ENCODE measurements at places on chromosomes 3 and 15. TPM values are rescaled to one million over a fixed set of nuclear protein-coding genes. Genes with fewer than 3 reads are reported as not detected.

PSTPIP1 gene
- total RNA-seq, result not detected

GRCh38 chr15:85741021-85741421 is 53.7 kb downstream of the KLHL25 start:
- no peak overlapping the region for H3K4me3 ChIP-seq
- H3K4me1 ChIP-seq, result no peaks in the 10 kb centered on the region
- H3K27me3 ChIP-seq, result no peaks in the 10 kb centered on the region
- no peak overlapping the region for H3K27ac ChIP-seq
- H3K36me3 ChIP-seq, result peaks cover 14% of the 10 kb centered on the region

GRCh38 chr15:99729920-99730319 is 3.3 kb downstream of the LYSMD4 start:
- H3K4me3 ChIP-seq, result no peak overlapping the region
- no peak for DNase-seq
- no peak overlapping the region for H3K27ac ChIP-seq
- no peaks in the 10 kb centered on the region for H3K4me1 ChIP-seq
- no peaks in the 10 kb centered on the region for H3K36me3 ChIP-seq

DNA sequence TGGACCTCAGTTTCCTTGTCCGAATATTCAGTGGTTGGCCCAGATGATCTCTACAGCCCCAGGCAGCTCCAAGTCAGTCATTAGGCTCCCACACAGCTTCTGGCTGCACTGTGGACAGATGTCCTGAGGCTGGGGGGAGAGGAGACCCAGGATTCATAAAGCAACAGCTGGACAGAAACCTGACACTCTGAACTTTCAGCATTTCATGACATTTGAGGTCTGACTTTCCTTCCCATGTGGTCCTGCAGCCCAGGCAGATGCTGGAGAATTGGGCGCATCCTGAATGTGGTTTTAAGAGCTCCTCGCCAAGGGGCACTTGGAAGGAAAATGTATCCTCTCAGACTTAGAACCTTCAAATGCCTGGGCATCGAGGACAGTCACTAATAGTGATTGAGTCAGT is 307.6 kb upstream of the LRRFIP2 start:
- no peaks in the 10 kb centered on the region for H3K27me3 ChIP-seq
- no peak for DNase-seq
- H3K4me1 ChIP-seq, result no peaks in the 10 kb centered on the region
- no peak overlapping the region for H3K27ac ChIP-seq

DNA sequence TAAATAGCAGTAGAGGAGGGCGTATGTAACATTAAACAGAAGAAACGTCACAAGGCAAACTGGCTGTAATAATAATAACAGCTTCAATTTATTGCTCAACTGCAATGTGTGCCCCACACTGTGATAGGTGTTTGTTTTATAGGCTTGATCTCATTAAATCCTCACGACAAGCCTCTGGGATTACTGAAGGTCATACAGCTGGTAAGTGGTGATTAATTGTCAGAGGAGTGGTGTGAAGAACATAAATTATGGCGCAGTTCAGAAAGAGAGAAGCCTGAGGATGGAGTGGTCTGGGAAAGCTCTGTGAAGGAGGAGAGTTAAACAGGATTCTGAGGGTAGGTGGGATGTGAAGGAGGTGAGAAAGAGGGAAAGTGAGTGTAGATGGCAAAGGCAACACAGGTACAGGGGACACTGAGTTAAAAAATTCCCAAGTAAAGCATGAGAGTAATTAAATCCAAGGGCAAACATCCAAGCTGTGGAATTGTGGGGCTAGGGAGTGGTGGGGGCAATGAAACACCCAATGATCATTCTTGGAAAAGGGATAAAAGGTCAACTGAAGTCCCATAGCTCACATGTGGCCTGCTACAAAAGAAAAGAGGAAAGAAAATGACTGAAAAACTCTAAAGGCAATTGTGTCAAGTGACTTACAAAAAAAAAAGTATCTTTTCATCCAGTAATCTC is 16.5 kb upstream of the GLCE start:
- H3K27me3 ChIP-seq, result no peaks in the 10 kb centered on the region
- H3K4me1 ChIP-seq, result no peaks in the 10 kb centered on the region
- H3K27ac ChIP-seq, result no peak overlapping the region
- no peak overlapping the region for H3K4me3 ChIP-seq
- DNase-seq, result no peak

DNA sequence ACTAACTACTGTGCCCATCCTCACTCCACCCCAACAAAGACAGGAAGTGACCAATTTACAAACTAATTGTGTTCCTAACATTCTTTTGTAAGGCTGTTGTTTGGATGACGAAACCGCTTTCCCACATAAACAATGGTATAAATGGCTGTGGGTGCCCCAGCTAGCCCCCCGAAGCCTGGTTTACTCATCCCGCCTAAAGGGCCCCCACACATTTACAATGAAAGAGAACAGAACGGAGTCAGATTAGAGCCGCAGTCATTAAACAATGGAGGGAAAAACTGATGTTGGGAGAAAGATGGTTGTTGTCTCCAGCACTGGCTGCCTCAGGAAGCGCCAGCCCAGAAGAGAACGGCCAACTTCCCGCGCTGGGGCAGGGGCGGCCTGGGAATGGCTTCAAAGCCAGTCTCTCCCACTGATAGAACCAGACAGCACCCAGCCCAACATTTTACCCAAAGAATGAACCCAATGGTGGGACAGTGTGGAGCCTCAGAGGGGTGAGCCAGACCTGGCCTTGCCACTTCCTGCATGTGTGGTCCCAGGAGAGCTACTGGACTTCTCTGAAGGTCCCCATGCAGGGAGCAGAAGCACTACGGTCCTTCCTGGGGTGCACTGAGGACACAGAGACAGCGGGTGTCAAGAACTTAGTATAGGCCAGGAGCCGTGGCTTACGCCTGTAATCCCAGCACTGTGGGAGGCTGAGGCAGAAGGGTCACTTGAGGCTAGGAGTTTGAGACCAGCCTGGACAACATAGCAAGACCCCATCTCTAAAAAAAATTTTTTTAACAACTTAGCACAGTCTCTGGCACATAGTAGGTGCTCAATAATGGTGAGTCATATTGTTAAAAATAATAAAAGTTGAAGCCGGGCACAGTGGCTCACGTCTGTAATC is 75.8 kb upstream of the GATA2 start:
- H3K36me3 ChIP-seq, result no peaks in the 10 kb centered on the region
- H3K27ac ChIP-seq, result no peak overlapping the region
- DNase-seq, result no peak
- H3K4me1 ChIP-seq, result no peaks in the 10 kb centered on the region
- H3K27me3 ChIP-seq, result no peaks in the 10 kb centered on the region
- no peak overlapping the region for H3K4me3 ChIP-seq

RTP1 gene
- not detected for total RNA-seq

- no peak for DNase-seq
- no peaks in the 10 kb centered on the region for H3K36me3 ChIP-seq
- no peaks in the 10 kb centered on the region for H3K4me1 ChIP-seq
- no peak overlapping the region for H3K4me3 ChIP-seq
Measured at GRCh38 chr15:68536331-68537095, 42.3 kb upstream of the CORO2B start.

- no peaks in the 10 kb centered on the region for H3K4me1 ChIP-seq
- H3K36me3 ChIP-seq, result no peaks in the 10 kb centered on the region
- no peak for DNase-seq
- no peak overlapping the region for H3K4me3 ChIP-seq
Measured at GRCh38 chr3:160720123-160720746, 35.8 kb upstream of the PPM1L start.

CPNE9 gene
- 0.12 TPM for total RNA-seq

GRCh38 chr3:18579661-18580060 is 154.5 kb upstream of the SATB1 start:
- H3K36me3 ChIP-seq, result no peaks in the 10 kb centered on the region
- no peak overlapping the region for H3K4me3 ChIP-seq
- no peaks in the 10 kb centered on the region for H3K27me3 ChIP-seq
- H3K27ac ChIP-seq, result no peak overlapping the region
- DNase-seq, result no peak

HTD2 gene
- 3.2 TPM for total RNA-seq

- no peak for DNase-seq
- H3K27me3 ChIP-seq, result no peaks in the 10 kb centered on the region
- H3K36me3 ChIP-seq, result no peaks in the 10 kb centered on the region
- H3K4me3 ChIP-seq, result no peak overlapping the region
- H3K4me1 ChIP-seq, result peaks cover 13% of the 10 kb centered on the region
Measured at GRCh38 chr3:169304716-169305115, 358.8 kb downstream of the MECOM start.

Measured in pancreas (tissue), 10 donors.